Fibroblast of skin of right quadriceps (primary cell): ENCODE measurements at places on chromosomes 1 and 21.

DNA sequence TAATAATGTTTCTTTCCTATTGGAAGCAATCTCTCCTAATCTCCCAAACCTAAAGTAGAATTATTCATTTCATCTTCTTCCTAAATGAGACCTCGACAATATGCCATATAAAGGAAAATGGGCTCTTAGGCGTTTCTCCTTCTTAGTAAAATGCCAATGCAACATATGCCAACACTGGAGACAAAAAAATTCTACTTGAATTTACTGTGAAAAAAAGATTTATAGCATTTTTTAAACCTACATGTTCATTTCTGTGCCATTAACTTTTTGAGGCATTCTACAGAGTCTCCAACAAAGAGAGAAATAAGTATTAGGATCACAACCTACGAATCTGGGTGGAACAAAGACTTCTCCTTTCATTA lies 1.3 kb downstream of the WDR47 start:
- no peak for DNase-seq

GRCh38 chr1:26102526-26102925 lies 9.1 kb upstream of the PDIK1L start:
- DNase-seq, result peak; percentile 23

- peak; percentile 58 for DNase-seq
These were observed 31.5 kb upstream of the DNASE2B start for GRCh38 chr1:84366786-84367185.

- DNase-seq, result no peak
These were observed 53.1 kb upstream of the TRIM67 start for GRCh38 chr1:231108516-231109302.

- DNase-seq, result no peak
These were observed 144.1 kb upstream of the ERRFI1 start for GRCh38 chr1:8170059-8170835.

DNA sequence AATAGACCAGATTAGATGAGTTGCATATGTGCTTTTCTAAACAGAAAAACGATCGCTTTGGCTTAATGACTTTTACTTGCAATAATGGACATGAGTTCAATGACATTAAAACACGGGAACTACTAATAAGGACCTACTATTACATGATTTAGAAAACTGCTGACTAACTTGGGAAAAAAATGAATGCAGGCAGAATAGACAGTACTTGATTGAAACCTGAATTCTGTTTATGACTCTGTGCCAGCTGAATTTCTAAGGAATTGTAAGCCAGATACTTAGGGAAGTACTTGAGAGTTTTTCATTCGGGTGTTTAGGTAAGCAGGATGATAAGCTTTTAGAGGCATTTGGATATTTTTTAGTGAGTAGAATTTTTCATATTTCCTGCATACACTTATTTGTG lies 12.0 kb downstream of the ADGRL2 start:
- peak; percentile 52 for DNase-seq

GRCh38 chr1:173128742-173129141 lies 78.0 kb upstream of the TNFSF18 start:
- DNase-seq, result no peak

DNA sequence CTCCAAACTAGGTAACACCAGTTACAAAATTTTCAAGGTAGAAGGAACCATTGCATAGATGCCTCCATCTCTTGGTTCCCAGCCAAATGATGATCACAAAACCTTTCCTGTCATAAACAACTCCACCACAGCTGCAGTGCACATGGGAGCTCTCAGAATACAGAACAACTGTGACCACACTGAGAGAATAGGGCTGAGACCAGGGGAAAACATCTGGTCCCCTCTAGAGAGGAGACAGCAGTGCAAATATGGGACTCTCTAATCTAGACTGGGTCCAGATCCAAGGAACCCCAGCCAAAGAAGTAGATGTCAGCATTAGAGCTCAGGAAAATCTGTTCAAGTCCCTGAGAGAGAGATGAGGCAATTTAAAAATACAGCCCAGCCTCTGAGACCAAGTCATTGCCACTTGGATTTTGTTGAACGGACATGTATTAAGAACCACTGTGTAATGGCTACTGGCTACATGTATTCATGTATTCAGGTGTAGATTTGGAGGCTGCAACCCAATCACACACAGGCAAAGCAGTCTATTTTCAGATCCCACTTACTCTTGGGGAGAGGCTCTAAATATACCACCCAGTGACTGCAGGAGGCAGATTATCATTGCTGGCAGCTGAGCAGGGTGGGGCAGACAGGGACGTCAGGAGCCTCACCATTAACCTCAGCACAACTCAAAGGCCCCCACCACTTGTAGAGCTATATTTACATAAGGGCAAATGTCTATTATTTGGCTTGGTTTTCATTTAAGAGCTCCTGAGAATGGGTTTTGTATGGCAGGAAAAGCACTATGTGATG lies 7.6 kb upstream of the RXRG start:
- no peak for DNase-seq

- DNase-seq, result peak; percentile 52
These were observed 142.3 kb upstream of the EDN2 start for GRCh38 chr1:41626616-41627375.

GRCh38 chr1:248786156-248786555 lies 30.6 kb upstream of the LYPD8 start:
- DNase-seq, result no peak

GRCh38 chr1:87834151-87834550 lies 505.5 kb downstream of the LMO4 start:
- no peak for DNase-seq

DNA sequence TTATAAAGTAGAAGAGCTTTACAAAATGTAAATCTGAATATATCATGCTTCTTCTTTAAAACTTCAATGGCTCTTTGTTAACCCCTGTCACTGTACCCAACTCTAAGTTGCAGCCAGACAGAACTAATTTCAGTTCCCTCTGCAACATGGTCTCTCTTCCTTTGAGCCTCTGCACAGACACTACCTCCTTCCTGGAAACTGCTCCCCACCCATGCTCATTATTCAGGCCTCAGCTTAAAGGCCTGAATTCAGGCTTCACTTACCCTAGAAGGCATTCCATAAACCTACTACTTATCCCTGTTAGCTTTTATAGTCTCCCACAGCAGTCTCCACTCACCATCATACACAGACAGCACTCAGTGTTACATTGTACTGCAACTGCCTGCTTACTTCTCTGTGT lies 2.6 kb upstream of the EEIG2 start:
- no peak for DNase-seq

DNA sequence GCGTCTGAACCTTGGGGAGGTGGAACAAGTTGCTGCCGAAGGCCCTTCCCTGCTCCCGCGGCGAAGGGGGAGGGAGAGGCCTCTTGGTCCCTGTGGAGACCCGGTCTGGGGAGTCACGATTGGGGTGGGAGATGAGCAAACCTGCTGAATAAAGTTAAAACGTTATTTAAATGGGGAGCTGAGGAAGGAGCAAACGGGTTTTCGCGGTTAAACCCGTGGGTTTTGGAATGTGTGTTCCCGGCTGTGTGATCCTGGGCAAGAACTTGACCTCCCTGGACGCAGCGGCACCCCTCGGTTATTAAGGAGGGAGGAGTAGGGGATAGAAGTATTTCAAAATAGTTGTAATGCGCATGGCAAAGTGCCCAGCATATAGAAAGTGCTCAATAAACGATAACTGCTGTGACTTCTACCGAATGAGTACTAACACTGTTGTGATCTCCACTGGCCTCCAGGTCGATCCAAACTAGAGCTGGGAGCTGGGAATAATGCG lies 3.4 kb downstream of the FAM110D start:
- DNase-seq, result no peak
